Activated CD8-positive, alpha-beta memory T cell treated with anti-CD3 and anti-CD28 coated beads for 4 hours (primary cell): ENCODE measurements at places on chromosomes 1 and 21.

- DNase-seq = no peak
These were observed 3.4 kb downstream of the S100A10 start for GRCh38 chr1:151990058-151990855.

GRCh38 chr1:34695580-34695979, 59.3 kb upstream of the GJB5 start:
- DNase-seq = no peak

DNA sequence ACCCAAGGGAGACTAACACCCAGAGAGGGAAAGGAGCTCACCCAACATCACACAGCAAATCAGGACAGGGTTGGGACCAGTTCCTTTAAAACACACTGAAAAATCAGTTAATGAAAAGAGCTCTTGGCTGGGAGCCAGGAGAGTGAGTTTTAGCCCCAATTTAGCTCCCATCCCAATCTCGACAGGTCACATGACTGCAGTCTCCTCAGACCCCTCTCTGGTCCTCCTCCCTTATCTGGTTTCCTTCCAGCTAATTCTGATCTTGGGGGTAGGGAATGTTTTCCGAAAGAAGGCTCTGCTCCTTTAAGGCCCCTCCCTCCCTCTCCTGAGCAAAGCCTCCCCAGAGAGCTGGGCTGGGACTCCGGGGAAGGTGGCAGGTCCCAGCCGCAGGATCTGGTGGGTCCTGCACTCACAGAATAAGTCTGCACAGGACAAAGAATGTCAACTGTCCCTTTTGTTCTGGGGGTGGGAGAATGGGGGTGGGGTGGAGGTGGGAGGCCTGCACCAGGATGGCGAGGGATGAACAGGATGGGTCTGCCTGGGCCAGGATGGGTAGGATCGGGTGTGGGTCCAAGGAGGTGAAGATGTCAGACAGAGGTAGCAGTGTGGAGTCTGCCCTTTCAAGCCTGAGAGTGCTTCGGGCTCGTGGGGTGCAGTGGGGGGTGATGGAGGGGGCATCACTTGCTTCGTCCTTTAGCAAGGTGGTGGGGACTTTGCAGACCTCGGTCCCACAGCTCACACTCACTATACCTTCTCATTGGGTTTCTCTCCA, 57.3 kb upstream of the SSBP3 start:
- DNase-seq = no peak

DNA sequence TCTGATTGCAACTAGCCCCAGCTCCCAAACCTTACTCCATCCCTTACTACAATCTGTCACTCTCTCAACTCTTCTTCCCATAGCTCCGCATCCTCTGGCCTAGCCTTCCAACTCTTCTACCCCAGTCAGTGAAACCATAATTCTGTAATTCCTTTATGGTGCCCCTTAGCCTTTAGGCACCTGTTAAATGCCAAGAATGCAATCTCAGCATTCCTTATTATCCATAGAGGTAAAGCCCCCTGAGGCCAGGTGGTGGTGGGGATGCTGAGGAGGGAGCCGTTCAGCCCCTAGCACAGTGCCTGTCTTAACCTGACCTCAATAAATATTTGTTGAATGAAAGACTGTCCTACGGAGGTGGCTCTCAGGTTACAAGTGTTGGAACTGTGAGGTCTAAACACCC, 14.0 kb downstream of the ATP1A2 start:
- DNase-seq = no peak

- DNase-seq = no peak
These were observed 224.8 kb downstream of the SIPA1L2 start for GRCh38 chr1:232404981-232405731.

GRCh38 chr1:88610687-88611086, 73.4 kb upstream of the PKN2 start:
- no peak for DNase-seq

DNA sequence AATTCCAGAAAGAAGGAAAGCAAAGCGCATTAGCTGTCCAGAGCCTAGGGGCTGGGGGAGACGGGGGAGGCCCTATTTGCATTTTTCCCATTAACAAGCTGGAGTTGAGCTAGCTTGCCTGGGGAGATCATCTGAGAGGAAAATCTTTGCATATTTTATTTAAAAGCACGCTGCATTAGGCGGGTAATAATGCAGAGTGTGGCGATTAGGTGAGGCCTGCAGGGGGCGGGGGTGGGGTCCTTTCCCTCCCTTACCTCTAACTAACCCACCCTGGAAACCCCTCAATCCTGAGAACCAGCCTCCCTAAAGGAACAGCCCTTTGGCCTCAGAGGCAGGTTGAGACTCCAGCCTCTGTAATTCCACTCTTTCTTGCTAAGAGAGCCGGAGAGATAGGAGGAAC, 16.2 kb downstream of the C1orf216 start:
- DNase-seq = no peak

DNA sequence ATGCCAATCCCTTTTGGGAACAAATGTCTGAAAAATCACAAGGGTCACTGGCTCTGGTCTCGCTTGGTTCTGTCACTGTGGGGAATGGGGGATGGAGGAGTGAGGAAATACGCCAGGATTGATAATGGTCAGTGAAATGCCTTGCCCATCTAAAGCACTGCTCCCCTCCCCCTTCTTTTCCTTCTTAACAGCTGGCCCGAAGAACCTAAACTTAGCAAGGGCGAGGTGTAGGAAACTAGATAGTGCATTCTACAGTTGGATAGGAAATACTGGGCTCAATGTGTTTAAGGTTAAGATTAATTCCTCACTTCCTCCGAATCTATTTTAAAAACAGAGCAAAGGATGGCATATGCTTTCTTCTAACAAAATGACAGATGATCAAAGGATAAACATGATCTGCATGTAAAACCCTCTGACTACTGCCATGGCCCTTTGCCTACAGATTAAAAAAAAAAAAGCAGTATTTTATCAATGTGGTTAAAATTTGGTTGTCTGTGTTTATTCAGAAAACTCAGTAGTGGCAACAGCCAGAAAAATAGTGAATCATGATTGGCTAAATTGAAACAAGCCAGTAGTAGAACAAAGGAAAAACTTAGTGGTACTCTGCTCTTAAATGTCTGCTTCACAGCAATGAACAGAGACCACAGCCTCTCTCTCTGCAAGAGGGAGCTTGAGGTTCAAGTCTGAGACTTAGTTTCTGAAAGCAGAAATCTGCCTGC, 86.1 kb upstream of the VAV3 start:
- no peak for DNase-seq

DNA sequence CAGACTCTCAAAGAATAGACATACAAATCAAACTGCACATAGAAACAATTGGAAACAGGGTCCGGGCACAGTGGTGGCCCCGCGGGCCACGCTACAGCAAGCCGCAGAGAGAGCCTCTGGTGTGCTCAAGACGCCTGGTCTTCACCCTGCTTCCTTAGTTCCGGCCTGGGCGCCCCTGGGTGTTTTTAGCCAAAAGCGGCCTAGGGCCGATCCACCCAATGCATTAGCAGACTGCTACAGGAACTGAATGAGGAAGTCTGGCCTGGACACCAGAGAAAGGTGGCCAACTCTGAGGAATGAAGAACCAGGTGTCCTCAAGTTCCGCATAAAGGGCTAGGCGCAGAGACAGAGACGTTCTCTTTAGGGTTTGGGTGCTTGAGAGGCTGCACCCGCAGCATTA, 1.7 kb downstream of the PRRX1 start:
- DNase-seq = no peak
